ENCODE measurements at places on chromosomes 2 and 18.

- no peak for DNase-seq
Observed at GRCh38 chr2:216880509-216881184, 20.8 kb upstream of the TNP1 start.

GRCh38 chr2:113869253-113869652 lies 20.6 kb upstream of the ACTR3 start:
- no peak for DNase-seq

GRCh38 chr2:49798570-49798969 lies 644.3 kb upstream of the FSHR start:
- DNase-seq, result no peak

GRCh38 chr2:194103941-194104659 lies 1552.9 kb upstream of the SLC39A10 start:
- DNase-seq, result no peak

DNA sequence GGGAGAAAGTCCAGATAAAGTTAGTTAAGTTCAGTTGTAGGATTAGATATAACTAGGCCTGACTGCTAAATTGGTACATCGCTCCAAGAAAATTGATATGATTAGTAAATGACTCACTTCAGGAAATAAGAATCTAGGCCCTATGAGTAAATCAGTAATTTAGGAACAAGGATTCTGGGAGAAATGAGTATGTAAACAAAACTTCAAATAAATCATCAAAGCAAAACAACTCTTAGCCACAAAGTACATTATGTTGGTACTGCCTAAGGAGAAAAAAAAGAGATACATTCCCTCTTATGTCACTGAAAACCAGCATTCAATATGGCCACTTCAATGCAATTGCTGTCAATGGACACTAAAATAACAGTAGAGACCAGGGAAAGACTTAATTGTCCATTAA lies 529.1 kb downstream of the ZNF804A start:
- DNase-seq, result no peak

DNA sequence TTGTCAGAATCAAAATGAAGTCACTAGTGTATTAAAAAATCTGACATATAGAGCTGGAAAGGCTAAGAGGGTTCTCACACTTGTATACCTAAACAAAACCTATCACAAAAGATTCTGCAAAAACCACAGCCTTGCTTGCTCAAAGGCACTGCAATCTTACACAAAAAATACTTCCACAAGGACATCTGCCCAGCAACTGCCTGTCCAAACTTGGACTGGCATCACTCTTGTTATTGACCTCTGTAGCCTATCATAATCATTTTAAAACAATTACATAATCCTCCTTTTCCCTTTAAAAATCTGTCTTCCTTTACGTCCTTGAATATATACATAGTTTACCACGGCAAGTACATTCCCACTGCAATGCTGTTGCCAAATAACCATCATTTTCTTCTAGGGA lies 19.9 kb downstream of the CHMP3 start:
- no peak for DNase-seq

DNA sequence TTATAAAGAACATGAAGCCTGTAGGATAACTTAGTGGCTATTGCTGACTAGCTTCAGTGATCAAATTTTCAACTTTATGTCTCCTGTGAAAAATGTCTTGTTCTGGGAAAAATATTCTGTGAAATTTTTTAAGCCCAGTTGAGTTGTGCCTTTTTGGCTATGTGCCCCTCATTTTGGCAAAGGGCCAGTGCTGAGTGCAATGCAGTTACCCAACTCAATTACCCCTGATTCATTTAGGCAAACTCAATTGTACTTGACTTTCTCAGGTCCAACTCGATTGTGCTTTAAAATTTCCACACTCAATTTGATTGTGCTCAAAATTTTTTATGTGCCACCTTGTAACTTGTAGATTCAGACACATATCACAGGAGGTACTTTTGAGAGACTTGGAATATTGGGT lies 548.8 kb upstream of the NRP2 start:
- DNase-seq, result no peak

GRCh38 chr18:74897971-74898657 lies 300.4 kb downstream of the ZNF407 start:
- no peak for DNase-seq

- DNase-seq, result no peak
Observed at GRCh38 chr2:236794176-236794957, 224.7 kb downstream of the ACKR3 start.

DNA sequence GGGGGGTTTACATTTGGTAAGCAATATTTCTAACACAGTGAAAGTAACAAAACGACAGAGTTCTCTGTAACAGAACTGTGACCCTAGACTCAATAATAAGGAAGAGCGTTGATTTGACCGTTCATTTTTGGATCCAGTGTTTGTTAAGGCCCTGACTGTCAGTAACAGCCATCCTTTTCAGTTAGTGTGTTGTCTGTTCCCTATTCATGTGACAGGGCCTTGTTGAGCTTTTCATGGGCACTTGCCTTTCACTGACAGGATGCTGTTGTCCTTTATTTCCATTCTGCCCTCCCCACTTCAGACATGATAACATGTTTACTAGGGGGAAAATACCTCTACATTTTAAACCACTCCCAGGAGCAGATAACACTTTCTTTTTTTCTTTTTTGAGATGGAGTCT lies 45.8 kb downstream of the MAP4K4 start:
- no peak for DNase-seq

DNA sequence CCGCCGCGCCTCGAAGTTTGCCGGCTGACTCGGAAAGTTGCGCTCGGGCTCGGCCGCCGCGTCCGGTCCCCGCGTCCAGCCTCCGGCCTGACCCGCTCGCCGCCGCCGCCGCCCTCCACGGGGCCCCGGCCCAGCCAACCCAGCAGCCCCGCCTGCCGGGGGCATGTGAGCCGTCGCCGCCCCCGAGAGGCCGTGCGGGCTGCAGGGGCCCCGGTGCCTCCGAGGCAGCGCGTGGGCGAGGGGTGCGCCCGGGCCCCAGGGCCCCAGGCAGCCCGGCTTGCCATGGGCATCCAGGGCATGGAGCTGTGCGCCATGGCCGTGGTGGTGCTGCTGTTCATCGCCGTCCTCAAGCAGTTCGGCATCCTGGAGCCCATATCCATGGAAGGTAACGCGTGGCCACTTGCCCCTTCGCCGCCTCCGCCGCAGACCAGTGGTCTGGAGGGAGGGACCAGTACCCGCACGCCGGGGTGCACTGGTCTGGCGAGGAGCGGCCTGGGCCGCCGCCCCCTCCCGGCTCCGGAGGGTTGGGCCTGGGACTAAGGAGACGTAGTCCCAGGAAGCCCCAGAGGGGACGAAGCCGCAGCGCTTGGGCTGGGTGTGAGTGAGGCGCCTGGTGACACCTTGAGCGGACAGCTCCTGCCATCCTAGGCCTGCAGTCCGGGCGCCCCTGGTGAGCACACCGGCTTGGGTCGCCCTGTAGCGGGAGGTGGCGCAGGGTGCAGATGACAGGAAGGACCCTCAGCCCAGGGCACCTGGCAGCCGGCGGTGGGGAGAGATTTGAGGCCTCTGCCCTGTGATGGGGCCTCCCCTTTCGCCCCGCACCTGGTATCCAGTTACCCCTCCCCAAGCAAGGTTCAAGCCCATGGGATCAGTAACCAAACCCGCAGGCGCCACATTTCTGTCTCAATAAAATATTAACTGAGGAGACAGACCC lies 49.9 kb downstream of the KCNIP3 start:
- DNase-seq, result no peak

- DNase-seq, result no peak
Observed at GRCh38 chr2:135183822-135184221, 131.7 kb downstream of the RAB3GAP1 start.

GRCh38 chr2:144012304-144012703 lies 507.6 kb downstream of the ZEB2 start:
- DNase-seq, result no peak

All from CD4-positive, alpha-beta T cell treated with Interleukin-21 for 1 hour (primary cell).